ENCODE measurements at places on chromosomes 4 and X.

DNA sequence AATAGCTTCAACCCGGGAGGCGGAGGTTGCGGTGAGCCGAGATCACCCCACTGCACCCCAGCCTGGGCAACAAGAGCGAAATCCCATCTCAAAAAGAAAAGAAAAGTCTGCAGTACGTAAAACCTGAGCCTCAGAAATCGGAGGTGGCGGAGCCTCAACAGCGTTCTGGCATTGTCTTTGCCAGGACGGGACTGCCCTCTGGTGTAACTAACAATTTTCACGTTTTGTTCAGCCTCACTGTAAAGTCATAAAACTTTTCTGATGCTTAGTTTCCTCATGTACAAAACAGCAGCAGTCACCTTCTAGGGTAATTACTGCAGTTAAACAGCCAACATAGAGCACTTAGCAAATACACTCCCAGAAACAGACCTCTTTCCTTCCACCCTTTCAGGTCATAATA, 121.7 kb downstream of the RBM47 start:
- no peak for DNase-seq

GRCh38 chrX:42442745-42443144, 335.2 kb downstream of the PPP1R2C start:
- DNase-seq, result no peak

GRCh38 chr4:37812713-37813112, 13.8 kb upstream of the PGM2 start:
- no peak for DNase-seq

DNA sequence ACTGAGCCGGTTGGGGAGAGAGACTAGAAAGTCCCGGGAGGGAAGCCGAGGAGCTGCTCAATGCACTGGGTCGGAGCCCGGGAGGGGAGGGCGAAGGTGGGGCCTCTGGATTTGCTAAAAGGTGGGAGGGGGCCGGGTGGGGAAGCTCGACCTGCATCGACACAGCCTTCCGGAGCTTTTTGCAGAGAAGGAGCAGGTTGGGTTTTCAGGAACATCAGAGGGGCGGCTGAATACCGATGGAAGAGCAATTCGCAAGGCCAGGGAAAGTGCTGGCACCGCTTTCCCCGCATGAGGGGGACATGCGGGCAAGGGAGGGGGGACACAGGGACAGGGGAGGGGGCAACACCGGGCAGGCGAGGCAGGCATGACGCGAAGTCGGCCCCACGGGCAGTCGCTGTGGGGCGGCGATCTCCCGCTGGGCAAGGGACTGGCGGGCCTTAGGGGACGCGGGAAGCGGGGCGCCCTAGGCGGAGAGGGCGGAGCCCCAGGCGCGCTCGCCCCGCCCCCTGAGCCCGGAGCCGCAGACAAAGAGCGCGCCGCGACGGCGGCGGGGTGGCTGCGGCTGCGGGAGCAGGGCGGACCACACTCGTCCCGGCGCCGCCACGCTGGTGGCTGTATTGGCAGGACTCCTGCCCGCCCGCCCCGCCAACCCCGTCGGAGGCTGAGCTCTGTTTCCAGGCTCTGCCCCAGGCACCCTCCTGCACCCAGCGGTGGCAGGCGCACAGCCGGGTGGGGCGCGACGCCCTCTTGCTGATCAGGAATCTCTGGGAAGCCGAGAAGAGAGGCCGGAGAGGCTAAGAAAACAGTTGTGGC, 11.6 kb downstream of the PDZD4 start:
- DNase-seq, result peak; percentile 78

GRCh38 chrX:107629540-107629909, 1.2 kb downstream of the PRPS1 start:
- no peak for DNase-seq

Data from D721Med (cell line).